MG63 (cell line): ENCODE measurements at places on chromosomes 12 and 14.
A peak's percentile ranks its signal among the peaks of the same experiment; 100 is the strongest.

- DNase-seq = peak; percentile 26
Measured at GRCh38 chr14:96805956-96806355, 8.8 kb downstream of the VRK1 start.

- DNase-seq = no peak
Measured at GRCh38 chr12:38053113-38053512, 263.5 kb upstream of the ALG10B start.

DNA sequence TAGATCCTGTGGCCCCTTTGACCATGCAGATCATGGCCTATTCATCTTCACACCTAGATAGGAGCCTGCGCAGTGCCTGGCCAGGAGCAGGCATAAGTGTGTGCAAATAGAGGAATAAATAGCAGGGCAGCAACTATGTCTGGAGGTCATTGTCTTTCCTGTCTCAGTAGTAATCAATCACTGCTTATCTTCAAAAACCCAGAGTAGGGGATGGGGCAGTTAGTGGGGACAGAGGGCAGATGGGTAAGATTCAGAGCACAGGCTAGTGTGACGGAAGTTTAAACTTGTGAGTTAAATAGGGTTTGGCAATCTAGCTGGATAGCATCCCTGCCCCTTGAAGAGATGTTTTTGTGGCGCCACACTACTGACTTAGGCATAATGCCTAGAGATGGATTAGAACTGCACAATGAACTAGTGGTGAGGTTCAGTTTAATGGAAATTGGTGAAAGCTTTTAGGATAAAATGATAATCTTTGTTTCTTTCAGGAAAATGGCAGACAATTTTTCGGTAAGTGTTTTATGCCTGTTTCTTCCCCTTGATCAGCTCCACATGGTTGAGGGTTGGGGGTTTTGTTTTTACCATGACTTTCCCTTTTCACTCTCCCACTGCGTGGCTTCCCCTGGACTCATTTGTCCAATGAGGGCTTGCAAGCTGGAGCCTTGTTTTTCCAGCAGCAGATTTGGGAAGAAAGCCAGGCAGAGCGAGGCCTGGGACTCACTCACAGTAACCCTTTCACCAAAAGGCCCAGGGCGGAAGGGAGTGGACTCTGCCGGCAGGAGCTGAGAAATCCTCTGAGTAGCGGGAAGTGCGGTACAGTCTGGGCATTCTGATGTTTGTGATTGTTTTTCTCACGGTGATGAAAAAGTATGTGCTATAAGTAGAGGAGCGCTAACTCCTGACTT is 8.1 kb downstream of the LGALS3 start:
- no peak for DNase-seq

GRCh38 chr12:22275843-22276242 is 58.7 kb downstream of the ST8SIA1 start:
- DNase-seq = peak; percentile 99

DNA sequence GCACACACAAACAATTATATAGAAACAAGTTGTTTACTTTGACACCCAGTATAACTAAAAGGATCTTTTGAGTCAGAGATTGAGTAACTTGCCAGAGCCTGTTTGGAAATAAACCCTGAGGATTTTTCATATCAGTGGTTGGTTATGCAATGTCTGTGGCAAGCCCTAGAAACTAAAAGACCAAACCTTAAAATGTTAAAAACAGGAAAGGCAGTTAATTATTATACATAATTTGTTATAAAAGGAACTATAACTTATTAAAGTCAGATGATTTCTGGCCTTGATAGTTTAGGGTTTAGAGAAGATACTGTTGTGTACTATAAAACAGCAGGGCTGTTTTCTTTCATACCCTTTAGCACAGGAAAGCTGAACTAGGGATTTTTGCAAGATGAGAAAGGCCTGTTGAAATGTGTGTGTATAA is 44.1 kb downstream of the PSEN1 start:
- no peak for DNase-seq

DNA sequence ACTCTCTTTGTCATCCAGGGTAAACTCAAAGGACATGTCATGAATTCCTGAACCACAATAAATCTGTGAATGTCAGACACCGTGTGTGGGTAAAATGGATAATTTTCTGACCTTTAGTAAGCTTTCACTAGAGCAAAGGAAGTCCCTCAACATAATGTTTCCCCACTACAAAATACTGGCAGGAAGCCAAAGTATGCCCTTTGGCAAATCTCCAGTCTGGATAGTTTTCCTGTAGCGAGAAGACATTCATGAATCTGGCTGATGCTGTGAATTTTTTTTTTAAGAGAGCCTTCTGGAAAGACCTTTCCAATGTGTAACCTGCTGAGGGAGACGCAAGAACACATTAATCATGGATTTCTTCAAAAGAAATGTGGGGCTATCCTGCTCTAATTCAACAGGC is 389.6 kb upstream of the DDHD1 start:
- DNase-seq = no peak

GRCh38 chr14:89420502-89420901 is 3.5 kb upstream of the FOXN3 start:
- DNase-seq = no peak

DNA sequence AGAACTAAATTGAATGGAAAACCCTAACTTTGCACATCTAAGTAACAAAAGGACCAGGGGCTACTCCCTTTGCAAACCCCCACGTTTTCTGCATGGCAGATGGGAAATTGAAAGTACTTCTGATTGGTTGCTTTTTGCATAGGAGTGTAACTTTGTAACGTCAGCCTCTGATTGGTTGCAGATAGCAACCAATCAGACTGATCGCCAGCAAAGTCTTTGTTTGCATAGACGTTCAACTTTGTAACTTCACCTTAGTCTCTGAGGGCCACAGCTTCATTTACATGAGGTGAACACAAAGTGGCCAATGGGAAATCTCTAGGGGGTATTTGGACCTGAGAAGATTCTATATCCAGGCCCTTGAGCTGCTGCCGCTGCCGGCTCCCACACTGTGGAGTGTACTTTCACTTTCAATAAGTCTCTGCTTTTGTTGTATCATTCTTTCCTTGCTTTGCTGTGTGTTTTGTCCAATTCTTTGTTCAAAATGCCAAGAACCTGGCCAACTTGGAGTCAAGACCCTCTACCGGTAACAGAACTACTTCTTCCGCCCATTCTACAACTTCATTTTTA is 102.5 kb upstream of the PRICKLE1 start:
- DNase-seq = no peak

DNA sequence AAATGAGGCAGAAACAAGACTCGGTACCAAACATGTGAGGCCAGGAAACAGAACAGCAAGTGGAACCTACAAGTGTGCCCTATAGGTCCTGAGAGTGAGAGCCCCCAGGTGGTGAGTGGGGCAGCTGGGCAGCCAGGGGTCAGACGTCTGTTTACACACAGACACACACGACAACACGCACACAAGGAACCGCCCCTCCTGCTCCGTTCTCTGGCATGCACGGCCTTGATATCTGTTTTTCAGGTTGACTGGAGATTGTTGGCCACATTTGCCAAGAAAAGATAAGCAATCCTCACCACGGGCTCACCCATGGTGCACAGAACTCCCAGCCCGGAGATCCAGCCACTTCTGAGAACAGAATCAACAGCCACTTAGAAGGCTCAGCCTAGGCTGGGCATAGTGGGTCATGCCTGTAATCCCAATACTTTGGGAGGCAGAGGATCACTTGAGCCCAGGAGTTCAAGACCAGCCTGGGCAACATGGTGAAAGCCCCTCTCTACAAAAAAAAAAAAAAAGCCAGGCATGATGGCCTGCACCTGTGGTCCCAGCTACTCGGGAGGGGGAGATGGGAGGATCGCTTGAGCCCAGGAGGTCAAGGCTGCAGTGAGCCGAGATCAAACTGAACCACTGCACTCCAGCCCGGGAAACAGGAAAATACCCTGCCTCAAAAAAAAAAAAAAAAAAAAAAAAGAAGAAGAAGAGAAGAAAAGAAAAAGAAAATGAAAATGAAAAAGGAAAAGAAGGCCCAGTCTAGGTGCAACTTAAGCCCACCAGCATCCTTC is 19.4 kb upstream of the EIF5 start:
- no peak for DNase-seq

- no peak for DNase-seq
Measured at GRCh38 chr12:70255311-70255710, 12.1 kb downstream of the CNOT2 start.

DNA sequence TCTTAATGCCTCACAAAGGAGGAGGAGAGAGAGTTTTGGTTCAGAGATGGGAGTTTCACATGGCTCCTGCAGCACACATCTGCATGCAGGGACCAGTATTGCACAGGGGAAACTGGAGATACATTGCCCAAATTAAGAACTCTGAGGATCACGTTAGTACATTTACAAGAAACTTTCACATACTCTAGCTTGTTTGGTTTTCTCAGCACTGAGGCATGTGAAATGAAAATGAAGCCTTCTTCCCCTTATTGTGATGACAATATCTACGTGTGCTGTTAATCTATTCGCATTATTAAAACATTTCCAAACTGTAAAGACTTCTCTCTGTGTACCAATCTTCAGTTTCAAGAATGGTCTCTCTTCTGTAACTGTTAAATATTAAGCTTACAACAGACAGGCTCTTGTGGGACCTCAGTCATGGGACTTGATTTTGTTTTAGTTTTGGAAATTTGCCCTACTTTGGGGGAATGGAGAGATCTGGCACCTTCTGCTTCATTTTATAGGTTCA is 124.7 kb downstream of the DAAM1 start:
- no peak for DNase-seq

- DNase-seq = no peak
Measured at GRCh38 chr14:49637534-49638078, 2.6 kb upstream of the DNAAF2 start.

GRCh38 chr12:79841248-79841877 is 93.5 kb downstream of the PPP1R12A start:
- DNase-seq = no peak

- no peak for DNase-seq
Measured at GRCh38 chr12:45974883-45975282, 15.5 kb downstream of the SCAF11 start.

DNA sequence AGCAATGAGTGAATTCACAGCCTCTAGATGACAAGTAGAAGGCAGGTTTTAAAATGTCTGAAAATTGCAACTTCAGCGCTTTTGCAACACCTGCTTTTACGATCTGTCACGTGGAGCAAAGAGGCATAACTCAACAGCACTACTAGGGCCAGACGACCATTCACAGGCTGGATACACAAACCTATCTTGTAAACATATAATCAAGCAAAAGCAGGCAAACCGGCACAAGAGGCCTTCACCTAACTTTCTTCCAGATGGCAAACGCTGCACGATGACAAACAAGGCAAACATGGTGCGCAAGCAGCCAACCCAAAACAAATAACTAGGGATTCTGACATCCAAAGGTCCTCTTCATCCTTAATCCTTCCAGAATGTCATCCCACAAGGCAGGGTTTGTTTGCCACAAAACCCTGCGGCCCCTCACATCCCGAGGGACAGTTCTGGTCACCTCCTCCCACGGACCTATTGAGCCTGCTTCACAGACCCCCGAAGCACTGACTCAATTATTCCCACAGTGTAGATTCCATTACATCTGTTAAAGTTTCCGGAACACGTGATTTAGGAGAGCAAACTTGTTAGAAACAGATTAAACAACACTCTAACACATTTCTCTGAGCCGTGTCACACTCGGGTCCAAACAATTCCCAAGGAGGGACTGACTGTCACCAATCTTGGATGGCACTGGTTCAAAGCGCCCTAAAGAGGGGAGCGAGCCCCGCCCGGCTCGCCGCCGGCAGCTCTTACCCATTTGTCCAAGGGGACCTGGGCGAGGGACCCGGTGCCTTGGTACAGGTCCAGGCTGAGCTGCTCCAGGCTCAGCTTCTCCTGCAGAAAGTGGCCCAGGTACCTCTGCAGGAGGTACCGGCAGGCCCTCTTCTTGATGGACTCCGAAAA is 823 bp downstream of the ATG2B start:
- DNase-seq = no peak

DNA sequence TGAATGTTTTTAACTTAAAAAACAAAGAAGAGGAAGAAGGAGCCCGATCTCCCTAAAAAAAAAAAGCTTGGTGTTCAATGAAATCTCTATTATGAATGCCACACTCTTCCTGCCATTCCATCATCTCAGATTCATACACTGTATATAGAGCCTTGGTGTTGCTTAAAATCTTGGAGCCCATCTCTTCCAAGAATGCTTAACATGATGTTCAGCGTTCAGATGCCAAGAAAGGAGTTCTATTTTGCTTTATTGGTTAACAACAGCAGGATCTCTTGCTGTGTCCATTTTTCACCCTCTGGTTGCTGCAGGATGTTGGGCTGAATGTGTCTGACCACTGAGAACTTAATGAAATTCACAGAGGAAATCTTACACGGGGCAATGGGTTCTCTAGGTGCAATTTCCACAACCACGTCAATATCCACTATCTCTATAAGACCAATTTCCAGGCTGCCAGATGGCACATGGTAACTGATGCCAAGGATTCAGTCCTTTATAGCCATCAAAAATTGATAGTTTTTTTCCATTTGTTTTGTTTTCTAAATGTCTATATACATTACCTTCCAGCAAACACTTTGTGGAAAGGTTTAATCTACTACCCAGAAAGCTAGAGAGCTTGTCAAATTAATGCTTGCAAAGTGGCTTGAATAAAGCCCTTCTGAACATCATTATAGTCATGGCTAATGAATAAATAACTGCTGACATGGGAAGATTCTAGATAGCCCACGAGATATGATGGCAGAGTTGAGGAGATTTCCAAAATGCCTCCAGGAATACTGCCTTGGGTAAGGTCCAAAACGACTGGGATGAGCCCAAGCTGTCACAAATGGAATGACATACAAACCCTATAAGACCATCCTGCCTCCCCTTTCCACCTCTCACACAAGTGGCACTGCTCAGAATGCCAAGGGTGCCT is 26.5 kb downstream of the RERG start:
- DNase-seq = no peak

GRCh38 chr12:68497107-68497506 is 113.6 kb upstream of the RAP1B start:
- no peak for DNase-seq

GRCh38 chr12:131436922-131437705 is 273.8 kb upstream of the SFSWAP start:
- DNase-seq = no peak

GRCh38 chr12:74849801-74850200 is 312.2 kb downstream of the ATXN7L3B start:
- DNase-seq = no peak

DNA sequence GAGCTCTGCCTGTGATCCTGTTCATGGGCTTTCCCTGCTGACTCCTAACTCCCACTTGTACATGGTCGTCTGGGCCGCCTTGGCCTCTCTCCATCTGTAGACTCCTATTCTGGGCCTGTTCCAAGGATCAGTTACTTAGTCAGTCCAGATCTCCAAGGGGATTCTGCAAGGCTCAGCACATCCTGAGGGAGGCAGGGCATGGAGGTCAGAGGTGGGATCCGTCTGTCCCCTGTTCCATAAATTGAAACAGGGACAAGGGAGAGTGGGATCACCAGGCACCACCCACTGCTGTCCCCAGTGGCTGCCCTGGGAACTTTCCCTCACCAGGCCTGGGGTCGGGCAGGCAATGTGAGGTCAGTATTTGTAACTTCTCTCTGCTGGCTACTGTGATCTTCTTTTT is 43.5 kb downstream of the KCTD10 start:
- peak; percentile 13 for DNase-seq
